ENCODE measurements at places on chromosomes 6 and 20.

DNA sequence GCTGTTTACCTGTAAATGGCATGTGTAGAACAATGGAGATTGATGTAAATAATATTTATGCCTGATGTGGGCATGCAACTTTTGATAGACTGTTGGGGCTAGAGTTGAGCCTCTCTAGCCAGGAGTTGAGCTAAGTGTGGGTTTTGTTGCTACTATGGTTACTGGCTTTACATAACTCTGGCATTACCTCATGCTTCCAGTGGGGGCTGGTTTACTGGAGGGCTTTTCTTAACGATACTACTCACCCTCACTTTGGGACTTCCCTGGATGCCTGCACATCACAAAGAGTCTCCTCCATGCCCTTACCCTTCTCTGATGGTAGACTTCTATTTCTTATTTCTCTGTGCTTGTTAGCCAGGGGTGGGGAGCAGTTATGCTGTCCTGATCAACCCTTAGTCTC, 524.6 kb upstream of the CDH4 start:
- DNase-seq = no peak

GRCh38 chr6:113888493-113888892, 31.3 kb downstream of the MARCKS start:
- no peak for DNase-seq

DNA sequence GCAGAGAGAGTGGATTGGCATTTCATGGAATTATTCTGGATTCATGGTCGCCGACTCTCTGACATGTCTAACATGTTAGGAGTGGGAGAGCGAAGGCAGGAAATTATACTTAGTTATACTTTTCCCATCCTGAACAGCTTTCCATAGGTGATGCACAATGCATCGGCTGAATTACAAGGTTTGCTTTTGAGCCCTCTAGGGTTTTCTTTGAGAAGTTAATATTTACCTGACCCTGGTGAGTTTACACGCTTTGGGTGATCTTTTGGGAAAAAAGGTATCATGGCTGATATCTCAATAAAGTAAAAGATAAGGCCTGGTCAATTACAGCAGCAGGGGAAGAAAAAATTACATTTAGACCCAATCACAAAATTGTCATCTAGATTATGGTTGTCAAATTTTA, 14.0 kb upstream of the NKX2-2 start:
- DNase-seq = no peak

DNA sequence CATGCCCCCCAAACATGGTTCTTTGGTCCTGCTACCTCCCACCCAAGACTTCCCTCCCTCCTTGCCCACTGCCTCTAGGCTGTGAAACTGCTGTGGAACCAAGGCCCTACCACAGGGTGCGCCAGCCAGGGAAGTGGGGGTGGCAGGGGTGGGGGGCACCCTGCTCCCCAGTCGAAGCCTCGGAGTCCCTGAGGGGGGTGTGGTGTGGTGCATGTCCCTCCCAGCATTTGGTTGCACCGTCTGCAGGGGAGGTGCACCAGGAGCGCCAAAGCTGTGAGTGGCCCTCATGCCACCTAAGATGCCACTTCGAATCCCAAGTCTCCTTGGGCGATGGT, 1.8 kb downstream of the RGS19 start:
- no peak for DNase-seq

- DNase-seq = peak; percentile 19
Observed at GRCh38 chr6:52389626-52390360, 27.8 kb downstream of the PAQR8 start.

- DNase-seq = no peak
Observed at GRCh38 chr6:167781066-167781767, 45.5 kb upstream of the AFDN start.

GRCh38 chr20:63795178-63795830, 35.8 kb downstream of the ZBTB46 start:
- no peak for DNase-seq

DNA sequence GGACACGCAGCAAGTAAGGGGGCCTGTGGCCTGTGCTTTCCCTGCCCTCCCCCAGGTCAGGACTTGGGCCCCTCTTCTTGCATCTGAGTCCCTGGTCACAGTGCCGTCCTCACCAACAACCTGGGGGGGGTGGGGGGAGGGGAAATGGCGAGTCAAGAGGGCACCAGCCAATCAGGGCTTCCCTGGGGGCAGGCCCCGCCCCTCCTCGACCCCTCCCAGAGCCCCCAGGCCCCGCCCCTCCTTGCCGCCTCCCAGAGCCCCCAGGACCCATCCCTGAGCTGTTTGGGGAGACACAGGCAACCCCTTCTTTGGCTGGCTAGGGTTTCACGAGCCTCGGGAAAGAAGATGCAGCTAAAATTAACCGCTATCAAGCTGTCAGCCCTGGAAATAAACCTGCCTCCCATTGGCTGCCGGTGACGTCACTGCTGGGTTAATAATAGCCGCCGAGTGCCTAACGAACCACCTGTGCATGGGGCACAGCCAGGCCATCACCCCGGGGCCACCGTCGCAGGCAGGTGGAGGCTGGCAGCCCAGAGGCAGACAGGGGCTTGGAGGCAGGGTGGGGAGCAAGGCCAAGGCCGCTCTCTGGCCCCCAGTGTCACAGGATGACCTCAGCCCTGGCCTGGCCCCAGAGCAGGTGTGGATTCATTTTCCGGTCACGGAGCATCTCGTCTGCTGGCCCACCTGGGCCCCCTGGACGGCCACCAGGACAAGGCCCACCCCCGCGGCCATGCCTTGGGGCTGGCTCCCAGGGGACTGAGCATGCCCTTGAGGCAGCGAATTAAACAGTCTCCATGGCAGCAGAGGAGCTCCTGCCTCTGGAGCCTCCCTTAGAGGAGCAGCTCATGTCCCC, 3.2 kb upstream of the EEF1A2 start:
- no peak for DNase-seq

DNA sequence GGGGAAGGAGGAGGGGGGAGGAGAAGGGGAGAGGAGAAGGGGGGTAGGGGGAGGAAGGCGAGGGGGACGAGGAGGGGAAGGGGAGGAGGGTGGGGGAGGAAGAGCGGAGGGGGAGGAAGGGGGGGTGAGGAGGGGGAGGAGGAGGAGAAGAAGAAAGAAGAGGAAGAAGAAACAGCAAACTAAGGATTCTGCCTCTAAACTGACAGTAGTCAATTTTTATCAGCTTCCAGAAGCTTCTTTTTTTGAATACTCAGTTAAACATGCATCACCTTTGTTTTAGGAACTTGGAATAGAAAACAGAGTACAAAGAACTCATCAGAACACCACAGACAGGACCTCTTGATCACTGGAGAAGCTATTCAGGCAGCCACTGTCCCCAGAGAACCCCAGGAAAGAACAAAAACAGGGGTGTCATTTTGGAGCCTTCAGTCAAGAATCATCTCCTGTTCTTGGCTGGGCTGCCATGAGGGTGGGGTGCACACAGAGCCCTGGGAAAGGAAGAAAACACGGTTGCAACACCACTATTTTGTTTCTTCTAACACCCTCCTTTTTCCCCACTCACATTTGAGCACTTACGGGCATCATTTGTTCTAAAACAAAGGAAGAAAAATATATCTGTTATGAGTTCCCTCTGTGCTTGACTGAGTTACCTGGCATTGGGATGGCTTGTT, 67.4 kb downstream of the TMEM170B start:
- no peak for DNase-seq

DNA sequence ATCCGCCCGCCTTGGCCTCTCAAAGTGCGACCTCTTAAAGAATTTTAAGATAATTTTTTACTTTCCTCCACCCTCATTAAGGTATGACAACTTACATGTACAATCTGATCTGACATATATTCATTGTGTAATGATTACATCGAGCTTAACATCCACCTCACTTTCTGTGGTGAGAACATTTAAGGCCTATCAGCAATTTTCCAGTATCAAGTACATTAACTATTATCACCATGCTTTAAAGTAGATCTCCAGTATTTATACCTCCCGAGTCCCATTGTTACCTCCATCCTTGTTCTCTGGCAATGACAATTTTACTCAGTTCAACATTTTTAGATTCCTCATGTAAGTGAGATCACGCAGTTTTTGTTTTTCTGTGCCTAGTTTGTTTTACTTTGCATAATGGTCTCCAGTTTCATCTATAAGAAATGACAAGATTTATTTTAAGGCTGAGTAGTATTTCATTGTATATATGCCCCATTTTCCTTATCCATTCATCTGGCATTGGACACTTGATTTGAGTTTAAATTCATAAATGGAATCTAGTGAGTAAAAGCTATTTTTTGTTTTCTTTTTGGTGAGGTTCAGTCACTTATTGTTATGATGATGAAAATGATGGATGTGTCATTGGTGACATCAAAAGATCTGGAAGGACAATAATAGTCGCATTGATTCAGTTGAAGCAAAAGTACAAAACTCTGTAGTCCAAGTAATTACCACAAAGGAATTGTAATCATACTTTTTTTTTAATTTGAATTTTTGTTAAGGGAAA, 87.0 kb downstream of the OR2B2 start:
- DNase-seq = no peak

DNA sequence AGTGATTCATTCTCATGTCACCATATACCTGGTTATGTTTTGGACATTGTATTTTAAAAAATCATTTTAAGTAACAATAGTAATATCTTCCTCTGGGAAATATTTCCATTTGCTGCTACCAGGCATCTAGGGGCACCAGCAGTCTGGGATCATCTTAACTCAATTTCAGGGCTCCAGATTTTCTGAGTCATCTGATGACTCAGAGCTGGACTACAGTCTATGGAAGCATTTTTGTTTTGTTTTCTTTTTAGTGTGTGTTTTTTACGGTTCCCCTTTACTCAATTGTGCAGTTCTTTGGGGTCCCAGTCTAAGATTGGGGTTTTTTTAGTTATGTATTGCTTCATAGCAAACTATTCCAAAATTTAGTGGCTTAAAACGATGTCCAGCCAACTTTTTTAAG, 5.7 kb upstream of the FKBP5 start:
- DNase-seq = no peak

GRCh38 chr6:149410557-149410956, 10.5 kb downstream of the SUMO4 start:
- DNase-seq = no peak

DNA sequence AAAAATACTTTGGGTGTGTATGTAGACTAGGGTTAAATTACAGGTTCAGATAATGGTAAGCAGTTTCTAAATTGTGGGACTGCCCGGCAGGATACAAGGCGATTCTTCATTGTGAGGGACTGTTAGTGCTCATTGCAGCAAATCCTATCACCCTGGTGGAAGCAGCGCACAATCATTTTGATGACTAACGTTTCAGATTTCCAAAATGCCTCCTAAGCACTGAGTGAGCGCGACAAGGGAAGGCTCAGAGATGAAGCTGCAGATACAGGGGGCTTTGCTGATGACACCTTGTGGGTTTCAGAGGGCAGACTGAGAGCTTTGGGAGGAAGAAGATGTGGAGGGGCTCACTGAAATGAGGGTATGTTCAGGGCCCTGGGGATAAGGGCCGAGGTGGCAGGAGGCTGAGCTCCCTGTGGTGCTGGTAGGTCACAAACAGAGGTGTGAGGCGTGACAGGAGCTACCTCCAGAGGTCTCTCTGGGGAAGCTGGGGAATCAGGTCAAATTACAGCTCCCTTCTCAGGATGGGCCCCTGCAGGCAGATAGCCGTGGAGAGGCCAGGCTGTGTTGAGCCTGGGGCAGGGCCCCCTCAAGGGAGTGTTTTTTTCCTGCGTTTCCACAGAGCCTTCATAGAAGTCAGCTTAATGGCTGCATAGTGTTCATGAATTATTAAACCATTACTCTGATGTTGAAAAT, 84.5 kb upstream of the FYN start:
- no peak for DNase-seq
